Stimulated activated CD4-positive, alpha-beta T cell treated with anti-CD3 and anti-CD28 coated beads, Interleukin-2, amount 100 ng/mL, for 4 hours (primary cell): ENCODE measurements at places on chromosomes 1 and 21.

- DNase-seq: no peak
Measured at GRCh38 chr1:231493421-231494185, 34.9 kb upstream of the TSNAX start.

DNA sequence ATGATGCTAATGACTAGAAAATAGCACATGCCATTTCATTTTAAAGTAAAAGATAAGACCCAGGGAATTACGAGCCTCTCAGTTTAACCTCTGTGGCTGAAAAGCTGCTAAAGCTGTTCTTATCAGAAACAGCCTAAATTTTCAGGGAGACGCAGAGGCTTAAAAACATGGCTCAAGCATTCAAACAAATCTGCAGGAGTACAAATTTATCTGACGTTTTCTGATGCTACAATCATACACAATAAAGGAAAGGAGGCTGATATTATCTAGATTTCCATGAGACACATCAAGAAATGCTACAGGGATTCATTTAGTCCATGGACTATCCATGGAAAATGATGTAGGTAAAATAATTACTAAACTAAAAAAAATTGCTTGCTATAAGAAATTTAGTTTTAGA lies 65.3 kb upstream of the SCYL3 start:
- no peak for DNase-seq

DNA sequence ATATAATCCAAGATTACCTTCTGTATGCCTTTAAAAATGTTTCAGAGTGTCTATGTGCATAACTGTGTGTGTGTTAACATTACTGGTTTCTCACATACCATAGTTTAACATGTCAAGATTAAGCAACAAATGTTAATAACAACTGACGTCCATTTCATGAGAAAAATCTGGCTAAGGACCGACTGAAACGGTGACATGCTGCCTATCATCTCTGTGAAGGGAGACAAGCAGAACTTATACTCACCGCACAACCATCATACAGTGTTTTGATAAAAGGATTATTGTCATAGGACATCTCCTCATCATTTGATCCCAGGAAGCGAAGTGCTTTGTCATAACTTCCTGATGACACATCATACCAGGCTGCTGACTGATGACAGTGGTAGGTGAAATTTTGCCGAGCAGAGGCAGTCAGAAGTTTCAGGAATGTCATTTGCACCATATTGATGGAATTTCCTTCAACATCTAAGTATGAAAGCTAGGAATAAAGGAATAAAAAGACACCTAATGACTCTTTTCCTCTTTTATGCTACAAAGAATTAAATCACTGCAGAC lies 228.8 kb downstream of the COL11A1 start:
- no peak for DNase-seq

- DNase-seq: no peak
Measured at GRCh38 chr1:53350853-53351767, 23.2 kb upstream of the LRP8 start.

GRCh38 chr1:26855636-26856035 lies 7.3 kb upstream of the SFN start:
- no peak for DNase-seq

DNA sequence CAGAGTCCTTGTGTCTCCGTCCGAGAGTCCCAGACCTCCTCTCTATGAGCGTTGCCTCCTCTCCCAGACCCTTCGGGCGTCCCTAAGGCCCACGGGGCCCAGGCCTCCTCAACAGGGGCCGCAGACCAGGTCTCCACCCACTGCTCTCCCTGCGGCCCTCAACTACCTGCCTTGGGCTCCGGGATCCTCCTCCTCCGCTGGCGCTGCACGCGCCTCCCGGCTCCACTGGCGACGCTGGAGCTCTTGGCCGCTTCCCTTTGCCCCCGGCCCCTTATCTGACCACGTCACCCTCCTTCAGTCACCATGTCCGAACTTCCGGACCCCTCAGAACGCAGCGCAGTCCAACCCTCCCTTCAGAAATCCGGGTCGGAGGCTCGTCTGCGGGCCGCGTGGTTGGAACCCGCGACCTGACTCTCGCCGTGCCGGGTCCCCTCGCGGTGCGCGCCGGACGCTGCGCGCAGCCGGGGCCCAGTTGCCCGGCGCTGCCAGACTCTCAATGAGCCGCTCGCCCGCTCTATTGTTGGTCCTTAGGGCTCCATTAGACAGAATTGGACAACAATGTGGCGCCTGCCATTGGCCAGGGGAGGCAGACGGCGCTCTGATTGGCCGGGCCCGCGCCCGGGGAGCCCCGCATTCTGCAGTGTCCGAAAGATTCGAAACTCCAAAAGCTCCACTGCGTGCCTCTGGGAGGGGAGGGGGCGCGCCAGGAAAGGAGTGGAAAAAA lies at the start of gene DMRTA2:
Gene DMRTA2, minus strand, starts transcription at position 498 of the 724 bp plus-strand sequence. CDS start 1,907 bp downstream, outside the sequence.
- DNase-seq: no peak

- DNase-seq: no peak
Measured at GRCh38 chr1:66503841-66504470, 30.0 kb upstream of the SGIP1 start.

DNA sequence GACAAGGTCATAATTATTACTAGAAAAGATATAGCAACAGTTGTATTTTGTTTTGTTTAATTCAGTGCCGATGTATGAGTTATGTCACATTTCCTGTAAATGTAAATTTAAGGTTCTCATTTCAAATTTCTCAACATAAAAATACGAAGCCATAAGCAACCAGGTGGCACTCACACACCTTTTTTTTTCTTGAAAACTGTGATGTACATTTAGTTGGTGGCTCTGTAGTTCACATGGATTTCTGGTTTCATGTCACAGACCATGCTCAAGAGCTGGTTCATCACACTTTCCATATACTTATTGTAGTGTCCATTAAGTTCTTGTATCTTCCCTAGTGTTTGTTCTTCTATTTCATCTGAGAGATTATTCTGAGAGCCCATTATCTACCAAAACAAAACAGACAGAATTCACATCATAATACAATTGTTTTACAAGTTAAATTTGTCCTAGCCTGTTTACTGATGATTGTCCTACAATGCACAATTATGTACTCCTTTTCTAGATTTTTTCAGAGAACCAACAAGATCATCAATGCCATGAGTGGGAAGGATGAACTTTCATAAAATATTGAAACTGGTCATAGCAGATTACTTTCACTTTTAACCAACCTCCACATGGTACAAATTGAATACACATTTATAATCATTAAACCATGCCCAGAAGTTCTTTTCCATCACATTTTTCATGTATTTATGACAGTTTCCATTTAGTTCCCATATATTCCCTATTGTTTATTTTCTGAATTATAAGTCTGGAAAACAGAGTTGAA lies 17.1 kb downstream of the ATP6V1G3 start:
- peak; percentile 6 for DNase-seq

- DNase-seq: no peak
Measured at GRCh38 chr1:66563094-66563800, 29.3 kb downstream of the SGIP1 start.

DNA sequence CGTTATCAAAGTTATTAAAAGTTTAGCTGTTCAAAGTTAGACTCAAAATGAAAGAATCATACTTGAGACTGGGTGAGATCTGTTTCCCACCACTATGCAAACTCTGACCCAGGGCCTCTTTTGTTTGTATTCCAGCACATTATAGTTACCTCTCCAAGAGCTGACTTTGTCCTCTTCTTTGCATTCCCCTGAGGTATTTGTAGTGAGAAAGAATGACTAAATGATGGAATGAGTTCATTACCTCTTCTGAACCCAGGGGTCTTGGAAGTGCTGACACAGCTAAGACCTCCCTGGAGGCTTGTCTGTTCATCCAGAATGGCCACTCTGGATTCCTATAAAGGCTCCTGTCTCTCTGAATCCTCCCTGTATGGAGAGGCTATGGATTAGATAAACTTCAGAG lies 62.4 kb downstream of the FGGY start:
- DNase-seq: no peak

DNA sequence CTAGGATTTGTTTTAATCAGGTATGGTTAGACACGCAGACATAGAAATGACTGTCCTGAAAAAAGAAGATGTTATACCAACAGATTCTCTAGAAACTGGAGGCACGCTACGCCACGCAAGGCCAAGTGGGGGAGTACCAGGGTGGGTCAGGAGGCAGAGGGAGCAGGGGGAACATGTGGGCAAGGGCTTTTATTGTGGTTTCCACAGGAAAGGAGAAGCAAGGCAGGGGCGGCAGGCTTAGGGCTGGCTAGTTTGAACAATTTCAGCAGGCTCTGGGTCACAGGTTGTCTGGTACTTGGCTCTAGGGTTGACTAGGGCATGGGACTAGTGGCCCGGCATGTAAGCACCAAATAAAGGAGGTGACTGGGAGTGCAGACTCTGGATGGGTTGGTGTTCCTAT lies 7.2 kb downstream of the MTARC2 start:
- DNase-seq: no peak

DNA sequence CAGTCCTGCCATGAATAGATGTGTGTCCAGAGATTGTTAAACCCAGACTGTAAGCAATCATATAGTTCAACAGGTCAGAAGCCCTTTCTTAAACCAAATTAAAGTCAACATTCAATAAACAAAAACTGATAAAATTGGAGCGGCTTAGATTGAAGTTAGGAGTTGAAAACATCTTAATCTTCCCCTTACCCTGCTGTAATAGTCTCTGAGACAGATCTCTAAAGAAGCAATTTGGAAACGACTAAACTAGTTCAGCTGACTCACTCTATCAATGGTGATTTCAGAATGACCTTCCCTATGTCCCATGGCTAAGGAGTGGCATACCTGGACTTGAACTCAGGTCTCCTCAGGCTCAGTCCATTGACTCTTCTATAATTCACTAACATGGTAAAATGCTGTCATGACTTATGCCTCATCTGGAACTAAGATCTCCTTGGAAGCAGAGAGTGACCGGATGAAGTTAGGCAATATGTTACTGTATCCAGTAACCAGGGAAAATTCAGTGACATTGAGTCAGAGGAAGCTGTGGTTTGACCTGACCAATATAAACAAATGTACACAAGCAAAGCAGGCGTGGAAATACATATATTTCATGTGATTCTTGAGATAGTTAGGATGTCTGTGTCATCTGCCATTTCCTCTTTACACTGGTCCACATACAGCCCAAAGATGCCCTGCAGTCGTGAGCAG lies 30.1 kb downstream of the SGIP1 start:
- no peak for DNase-seq

- DNase-seq: no peak
Measured at GRCh38 chr1:39142401-39143060, 62.0 kb upstream of the MACF1 start.

DNA sequence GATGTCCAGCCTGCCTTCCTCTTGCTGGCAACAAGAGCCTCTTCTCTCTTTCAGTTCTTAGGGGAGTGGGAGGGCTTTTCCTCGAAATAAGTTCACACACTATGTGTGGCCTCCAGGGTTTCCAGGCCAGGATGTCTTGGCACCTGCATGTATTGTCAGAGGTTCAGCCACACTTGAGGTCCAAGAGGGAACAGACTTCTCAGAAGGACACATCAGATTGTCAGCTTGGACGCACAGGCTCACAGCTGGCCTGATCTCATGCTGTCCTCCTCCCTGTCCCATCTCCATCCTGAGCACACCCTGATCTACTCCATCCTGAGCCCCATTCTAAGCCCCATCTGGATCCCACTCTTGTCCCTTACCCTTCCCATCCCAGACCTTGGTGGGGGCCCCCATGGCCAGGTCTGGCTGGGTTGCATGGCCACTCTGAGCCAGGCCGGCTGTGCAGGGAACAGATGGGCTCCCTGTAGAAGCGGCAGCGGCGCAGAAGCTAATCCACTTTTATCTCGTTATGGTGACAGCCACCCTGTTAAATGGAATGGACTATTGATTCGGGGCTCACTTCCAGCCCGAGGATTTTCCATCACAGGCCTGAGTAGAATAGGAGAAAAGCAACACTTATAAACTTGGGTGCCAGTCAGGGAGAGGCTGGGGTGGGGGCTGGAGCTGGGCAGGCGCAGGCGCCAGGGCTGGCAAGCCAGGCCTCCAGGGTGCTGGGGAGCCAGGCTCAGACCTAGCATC lies 85.1 kb upstream of the CSF3R start:
- no peak for DNase-seq

DNA sequence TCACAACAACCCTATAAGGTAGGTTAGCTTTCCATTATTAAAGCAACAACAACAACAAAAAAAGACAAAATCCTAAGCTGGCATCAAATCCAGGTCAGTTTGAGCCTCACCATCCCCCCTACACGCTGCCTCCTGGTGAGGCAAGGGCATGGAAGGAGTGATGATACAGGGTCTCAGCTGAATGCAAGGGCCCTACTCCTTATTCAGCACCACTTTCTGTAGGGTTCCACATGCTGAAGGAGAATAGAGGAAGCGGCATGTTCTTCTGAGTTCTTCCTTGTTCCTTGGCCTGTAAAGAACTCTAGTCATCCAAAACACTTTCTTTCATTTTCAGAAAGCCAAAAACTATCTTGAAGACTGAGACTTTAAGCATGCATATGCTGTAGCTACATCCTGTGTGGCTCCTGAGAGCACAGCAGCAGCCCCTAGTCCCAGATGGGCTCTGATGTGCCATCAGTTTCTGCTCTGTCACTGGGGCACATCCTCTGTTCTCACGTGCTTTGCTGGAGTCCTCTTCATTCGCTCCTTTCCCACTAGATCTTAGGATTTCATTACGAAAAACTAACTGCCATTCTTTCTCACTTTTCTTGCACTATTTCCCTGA lies 6.2 kb downstream of the ILDR2 start:
- no peak for DNase-seq

GRCh38 chr1:165369255-165369848 lies 12.8 kb upstream of the LMX1A start:
- DNase-seq: peak; percentile 21

DNA sequence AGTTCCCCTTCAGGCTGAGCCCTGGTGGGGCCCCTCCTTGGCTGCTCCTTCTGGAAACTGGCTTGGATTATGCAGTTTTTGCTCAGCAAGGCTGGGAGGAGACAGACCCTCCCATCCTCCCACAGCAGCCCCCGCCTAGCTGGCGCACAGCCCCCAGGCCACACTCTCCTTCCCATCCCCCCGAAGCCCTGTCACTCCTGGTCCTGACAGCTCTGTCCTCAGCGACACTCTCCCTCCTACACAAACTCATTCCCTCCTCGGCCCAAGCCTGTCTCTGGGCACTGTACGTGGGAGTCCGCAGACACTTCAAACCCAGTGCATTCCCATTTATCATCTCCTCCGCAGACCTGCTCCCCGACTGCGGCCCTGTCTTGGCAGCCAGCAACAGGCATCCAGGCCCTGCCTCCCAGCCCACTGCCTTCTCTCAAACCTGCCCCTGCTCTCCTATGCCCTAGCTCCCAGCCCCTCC lies 25.0 kb upstream of the EPHB2 start:
- no peak for DNase-seq
